ENCODE measurements at places on chromosomes 5 and 9. TPM values are rescaled to one million over a fixed set of nuclear protein-coding genes. Genes with fewer than 3 reads are reported as not detected.

DNA sequence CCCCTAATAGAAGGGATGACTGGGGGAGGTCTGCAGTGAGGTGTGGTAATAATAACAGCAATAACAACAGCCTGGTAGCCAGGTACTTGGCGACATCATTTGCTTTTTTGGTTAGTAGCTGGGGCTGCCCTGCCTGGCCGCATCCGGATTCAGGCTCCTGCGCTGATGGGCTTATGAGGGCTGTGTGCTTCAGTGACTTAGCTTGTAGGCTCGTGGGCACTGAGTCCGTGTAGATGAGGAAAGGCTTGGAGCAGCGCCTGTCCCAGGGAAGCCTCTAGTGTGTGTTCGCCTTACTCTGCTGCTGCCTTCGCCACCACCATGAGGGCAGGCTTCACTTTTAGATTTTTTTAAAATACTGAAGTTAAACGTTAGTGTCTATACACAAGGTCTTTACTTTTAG lies 4.5 kb downstream of the NDUFS6 start:
- DNase-seq: no peak

GRCh38 chr5:120327180-120327579 lies 136.9 kb upstream of the PRR16 start:
- no peak for DNase-seq

DNA sequence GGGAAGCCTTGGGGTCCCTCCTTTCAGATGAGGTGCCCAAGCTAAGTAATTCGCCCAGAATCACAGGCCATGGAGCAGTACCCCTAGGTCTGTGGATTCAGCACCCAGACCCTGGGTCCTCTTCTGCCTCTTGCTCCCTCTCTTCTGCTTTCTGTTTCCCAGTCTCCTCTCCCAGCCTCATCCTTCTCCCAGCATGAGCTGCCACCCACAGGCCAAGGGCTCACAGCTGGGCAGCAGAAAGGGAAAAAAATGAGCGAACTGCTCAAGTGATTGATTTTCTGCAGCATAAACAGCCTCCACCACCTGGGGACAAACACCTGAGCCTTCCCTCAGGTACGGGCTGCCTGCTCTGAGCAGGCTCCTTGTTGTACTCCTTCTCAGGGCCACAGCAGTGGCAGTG lies 113.9 kb upstream of the SAP30L start:
- no peak for DNase-seq

DNA sequence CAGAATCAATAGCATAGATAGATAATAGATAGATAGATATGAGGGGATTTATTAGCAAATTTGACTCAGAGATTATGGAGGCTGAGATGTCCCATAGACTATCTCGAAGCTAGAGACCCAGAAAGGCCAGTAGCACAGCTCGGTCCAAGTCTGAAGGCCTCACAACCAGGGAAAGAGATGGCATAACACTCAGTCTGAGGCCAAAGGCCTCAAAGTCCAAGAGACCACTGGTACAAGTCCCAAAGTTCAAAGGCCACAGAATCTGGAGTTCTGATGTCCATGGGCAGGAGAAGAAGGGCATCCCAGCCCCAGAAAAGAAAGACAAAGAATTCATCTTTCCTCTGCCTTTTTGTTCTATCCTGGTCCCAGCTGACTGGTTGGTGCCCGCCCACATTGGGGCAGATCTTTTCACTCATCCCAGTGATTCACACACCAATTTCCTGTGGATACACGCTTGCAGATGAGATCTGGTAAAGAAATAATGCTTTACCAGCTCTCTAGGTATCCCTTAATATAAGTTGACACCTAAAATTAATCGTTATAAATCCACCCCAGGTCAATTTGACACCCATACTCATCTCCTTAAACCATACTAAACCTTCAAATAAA lies 127.8 kb upstream of the FBN2 start:
- DNase-seq: no peak

The OTULIN gene
- 35.5 TPM for total RNA-seq
